ENCODE measurements at places on chromosomes 11 and 22. TPM values are rescaled to one million over a fixed set of nuclear protein-coding genes. Genes with fewer than 3 reads are reported as not detected.

DNA sequence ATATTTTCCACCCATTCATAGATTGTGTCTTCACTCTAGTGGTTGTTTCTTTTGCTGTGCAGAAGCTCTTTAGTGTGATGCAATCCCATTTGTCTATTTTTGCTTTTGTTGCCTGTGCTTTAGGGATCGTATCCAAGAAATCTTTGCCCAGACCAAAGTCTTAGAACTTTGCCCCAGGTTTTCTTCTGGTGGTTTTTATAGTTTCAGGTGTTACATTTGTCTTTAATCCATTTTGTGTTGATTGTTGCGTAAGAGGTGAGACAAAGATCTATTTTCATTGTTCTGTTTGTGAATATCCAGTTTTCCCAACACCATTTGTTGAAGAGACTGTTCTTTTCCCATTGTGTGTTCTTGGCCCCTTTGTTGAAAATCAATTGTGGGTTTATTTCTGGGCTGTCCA, 6.4 kb downstream of the IL10RA start:
- H3K4me3 ChIP-seq = no peak overlapping the region
- no peaks in the 10 kb centered on the region for H3K4me1 ChIP-seq
- H3K27me3 ChIP-seq = no peaks in the 10 kb centered on the region
- H3K36me3 ChIP-seq = no peaks in the 10 kb centered on the region

DNA sequence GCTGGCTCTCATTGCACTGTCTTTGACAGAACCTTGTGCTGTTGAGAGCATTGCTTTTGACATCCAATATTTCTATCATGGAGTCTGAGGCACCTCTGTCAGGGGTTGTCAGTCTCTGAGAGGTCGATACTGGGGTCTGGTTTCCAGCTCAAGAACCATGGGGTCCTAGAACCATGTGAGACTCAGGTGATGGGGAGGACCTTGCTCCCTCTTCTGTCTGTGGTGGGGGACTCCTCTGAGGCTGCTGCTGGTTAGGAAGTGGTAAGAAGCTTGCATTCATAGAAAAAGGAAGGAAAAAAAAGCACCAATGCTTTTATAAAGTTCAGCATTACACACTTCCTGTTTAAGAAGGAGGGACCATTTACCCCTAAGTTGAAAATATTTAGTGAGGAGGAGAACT, 91.8 kb upstream of the CD44 start:
- H3K4me3 ChIP-seq = no peak overlapping the region
- no peak for DNase-seq
- H3K27ac ChIP-seq = no peak overlapping the region

GRCh38 chr11:47843361-47844055, 4.6 kb downstream of the NUP160 start:
- no peak overlapping the region for H3K27ac ChIP-seq
- no peaks in the 10 kb centered on the region for H3K27me3 ChIP-seq
- DNase-seq = no peak
- peaks cover 6% of the 10 kb centered on the region for H3K4me1 ChIP-seq
- H3K4me3 ChIP-seq = no peak overlapping the region

SCGB1D2 gene
- polyA plus RNA-seq = not detected
